ENCODE measurements at places on chromosomes 3 and 15.

- peak; percentile 40 for DNase-seq
These were observed 938.4 kb downstream of the MCTP2 start for GRCh38 chr15:95169541-95170459.

DNA sequence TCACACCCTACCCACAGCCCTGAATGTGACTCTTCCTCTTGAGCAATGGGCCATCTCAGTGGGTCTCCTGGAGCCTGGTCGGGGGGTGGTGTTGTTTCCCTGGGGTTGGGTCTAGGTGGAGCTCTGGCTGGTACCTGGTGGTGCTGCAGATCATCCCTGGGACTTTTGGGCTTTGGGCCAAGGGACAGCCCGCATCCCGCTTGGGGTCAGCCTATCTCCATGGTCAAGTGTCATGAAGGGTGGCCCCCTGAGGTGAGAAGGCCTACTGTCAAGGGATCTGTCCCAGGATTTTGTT, 202.0 kb downstream of the UBE3A start:
- DNase-seq = no peak

DNA sequence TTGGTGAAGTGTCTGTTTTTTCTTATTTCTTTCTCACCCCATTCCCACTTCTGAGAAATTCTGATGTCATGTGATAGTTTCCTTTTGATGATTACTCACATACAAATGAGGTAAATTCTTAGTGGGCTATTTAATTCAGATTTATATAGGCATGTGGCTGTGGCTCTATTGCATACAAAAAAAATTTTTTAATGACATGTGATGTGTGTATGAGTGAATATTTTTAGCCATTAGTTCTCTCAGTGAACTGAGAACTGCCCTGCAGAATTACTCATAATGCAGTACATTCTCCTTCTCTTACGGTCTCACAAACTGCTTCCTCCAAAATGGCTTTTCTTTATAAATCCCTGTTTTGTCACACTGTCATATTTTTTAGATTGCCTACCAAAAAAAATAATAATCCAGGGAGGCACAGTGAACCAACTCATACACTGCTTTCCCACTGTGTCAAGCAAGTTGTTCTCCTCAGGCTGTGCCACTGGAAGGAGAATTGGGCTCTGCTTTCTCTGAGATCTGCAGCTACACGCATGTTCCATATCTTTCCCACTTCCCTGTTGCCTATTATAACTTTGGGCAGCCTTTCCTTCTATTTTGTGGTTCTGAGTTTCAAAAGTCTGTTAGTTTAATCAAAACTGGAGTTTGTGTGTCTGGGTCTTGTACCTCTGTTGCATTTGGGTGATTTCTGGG, 415.7 kb upstream of the THBS1 start:
- DNase-seq = no peak

DNA sequence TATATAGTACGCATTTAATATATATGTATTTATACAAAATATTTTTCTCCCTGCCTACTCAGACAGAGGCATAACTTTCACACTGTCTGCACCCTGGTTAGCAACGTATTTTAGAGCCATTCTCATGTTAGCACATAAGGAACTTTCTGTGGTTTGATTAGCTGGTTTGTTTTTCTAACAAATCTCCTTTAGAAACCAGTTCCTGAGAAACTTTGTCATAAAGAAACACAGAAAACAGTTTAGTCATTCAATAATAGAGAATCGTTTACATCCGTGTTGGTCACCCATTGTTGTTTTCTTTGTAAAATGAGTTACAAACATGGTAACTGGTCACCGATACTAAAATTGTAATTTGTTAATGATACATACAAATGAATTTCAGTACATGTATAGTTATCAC, 5.9 kb upstream of the NGRN start:
- no peak for DNase-seq

GRCh38 chr15:94021621-94022320, 209.6 kb upstream of the MCTP2 start:
- no peak for DNase-seq

- no peak for DNase-seq
These were observed 54.5 kb downstream of the PSMD6 start for GRCh38 chr3:63968612-63969350.

- DNase-seq = no peak
These were observed 23.1 kb upstream of the FOXP1 start for GRCh38 chr3:71606582-71606981.

GRCh38 chr3:136818191-136818768, 646 bp upstream of the SLC35G2 start:
- DNase-seq = no peak

DNA sequence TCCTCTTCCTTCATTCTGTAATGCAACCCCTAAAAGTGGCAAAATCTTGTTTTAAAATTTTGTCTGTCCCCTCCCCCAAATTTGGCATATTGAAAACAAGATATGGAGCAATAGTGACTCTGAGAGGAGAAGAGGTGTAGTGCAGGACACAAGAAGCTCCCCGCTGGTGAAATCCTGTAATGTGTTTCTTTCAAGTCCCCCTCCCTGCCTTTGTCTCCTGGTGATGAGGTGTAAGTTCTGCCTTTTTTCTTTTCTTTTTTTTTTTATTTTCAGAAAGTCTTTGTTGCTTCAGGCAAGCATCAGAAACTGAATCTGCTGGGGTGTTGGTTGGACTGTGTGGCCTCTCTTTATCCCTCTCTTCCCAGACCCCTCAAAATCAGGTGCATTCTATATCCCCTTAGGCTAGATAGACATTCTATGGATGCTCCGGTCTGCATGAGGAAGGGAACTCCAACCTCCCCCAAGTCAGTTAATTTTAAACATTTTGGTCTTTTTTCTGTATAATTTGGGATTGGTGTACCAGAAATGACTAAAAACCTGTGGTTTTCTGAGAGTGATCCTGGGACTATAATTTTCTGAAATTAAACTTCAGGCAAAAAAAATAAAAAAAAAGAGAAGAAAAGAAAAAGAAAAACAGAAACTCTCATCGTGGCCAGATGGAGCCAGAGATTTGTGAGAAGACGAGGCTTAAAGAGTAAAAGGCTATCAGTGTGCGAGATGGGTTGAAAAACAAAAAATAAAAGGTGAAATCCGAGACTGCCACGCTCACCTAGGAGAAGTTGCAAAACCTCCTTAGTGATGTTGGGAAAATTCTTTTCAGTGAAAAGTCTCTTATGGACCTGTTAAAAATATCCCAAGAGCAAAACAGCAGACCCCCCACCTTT, 21.4 kb downstream of the ACKR2 start:
- DNase-seq = peak; percentile 31

GRCh38 chr3:194609601-194610000, 23.6 kb downstream of the TMEM44 start:
- DNase-seq = no peak

DNA sequence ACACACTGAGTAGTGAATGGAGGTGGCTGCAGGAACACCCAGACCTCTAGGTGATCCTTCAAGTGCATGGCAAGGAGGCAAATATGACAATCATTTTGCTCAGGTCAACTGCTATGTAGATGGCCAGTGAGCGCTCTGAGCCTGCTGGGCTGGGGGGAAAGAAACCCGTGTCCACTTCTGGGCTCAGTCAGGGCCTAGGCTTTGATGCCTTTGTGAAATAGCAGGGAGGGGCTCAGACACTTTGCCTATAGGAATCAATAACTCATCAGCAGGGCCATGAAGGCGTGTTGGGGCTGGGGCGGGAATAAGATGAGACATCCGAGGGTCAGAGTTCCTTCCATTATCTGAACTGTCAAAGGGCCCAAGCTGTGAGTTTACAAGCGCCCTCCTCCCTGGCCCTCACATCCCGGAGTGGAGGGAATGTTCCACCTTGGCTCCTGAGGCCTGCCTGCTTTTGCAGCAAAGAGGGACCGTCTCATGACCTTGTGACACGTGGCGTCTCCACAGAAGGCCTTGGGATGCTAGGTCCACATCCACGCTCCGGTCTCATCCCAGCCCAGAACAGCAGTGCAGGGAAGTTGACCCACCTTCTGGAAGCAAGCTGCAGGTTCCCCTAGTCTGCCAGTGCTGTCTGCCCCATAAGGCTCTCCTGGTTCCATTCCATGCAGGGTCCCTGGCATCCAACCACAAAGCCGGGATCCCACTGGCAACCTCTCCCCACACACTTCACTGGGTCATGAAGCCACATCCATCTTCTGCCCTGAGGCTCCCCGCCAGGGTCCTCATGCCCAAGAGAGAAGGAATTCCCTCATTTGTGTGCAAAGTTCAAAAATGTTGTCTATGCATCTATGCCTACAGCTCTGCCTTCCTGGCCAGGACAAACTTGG, 78.4 kb downstream of the CHSY1 start:
- no peak for DNase-seq

- no peak for DNase-seq
These were observed 5.2 kb upstream of the GPR176 start for GRCh38 chr15:39925112-39925842.

DNA sequence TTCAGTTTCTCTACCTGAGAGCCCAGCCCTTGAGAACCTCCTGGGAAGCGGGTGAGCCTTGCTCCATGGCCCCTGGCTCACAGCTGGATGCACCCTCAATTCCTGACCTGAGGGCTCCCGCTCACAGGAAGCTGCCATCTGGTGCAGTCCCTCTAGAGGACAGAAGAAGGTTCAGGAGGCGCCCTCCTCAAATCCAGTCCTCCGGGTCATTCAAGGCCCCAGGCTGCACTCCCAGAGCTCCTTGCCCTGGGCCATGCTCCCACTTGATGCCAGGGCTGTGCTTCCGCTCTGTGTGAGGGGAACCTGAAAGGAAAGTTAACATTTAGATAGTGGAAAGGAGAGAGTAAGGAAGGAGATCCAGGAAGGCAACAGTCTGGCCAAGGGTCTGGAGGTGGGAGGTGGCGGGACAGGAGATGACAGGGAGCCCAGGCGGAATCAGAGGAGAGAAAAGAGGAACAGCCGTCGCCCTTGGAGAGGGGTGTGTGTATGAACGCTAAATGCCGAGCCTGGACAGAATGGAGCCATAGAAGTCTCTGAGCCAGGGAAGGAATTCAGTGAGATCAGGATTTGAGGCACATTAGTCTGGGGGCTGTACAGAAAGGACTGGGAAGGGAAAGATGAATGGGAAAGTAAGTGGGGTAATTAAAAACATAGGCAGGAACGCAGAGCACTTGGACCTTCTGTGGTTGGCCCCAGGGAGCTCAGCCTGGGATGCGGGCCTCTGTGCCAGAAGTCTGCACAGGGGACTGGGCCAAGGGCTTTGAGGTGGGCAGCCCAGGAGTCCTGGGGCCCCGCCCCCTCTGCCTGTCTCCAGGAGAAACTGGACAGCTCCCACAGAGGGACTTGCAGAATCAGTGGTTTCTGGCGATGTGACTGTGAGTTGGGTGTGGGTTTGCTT, 26.1 kb downstream of the TBC1D21 start:
- DNase-seq = no peak

DNA sequence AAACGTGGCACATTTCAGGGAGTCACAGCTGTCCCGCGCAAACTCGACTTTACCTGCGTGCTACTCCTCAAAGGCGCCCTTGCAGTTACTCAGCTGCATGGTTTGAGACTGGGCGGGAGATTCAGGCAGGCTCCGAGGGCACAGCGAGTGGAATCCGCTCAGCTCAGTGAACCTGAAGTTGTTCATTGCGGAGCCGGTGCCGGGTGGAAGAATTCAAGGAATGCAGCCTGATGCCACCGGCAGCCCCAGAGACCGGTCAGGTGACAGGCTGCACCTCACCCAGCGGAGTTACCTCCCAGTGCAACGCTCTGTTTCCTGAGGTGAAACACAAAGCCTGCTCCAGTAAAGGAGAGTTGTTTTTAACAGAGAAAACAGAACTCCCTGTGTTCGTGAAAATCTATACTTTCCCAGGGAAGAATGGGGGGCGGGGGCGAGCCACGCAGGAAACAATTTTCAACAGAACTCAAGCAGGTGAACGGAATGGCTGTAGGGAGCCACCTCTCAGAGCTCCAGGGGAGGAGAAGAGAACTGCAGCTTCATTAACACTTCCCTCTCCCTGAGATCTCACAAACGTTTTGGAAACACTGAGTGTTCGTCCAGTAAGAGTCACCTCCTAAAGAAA, 3.8 kb downstream of the VEPH1 start:
- peak; percentile 52 for DNase-seq

- no peak for DNase-seq
These were observed 273.6 kb downstream of the THRB start for GRCh38 chr3:24220859-24221657.

DNA sequence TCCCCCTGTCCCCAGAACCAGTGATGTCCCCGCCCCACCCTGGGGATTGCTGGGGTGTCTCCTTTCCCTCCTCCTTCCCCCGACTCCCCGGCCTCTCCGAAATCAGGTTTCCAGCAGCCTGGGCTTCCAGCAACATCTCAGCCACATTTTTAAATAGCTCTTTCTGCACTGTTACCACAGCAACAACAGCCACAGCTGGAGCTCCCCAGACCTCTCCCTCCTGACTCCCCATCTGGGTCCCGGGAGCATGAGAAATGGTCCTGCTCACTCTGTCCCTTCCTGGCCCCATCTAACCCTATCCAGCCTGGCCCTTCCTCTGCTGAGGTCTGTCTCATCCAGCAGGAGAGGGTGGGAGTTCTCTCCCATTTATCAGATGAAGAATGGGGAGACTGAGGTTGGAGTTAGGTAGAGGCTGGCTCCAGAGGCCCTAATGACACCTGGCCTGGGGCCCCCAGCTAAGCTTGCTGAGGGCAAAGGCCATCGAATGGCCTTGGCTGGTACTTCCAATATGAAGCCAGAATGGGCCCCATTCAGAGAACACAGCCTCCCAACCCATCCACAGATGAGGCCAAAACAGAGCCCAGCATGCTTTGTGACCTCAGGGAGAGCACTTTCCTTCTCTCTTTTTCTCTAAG, 1.5 kb downstream of the CAMK1 start:
- DNase-seq = no peak

GRCh38 chr15:41585127-41586047, 26.4 kb downstream of the TYRO3 start:
- no peak for DNase-seq

DNA sequence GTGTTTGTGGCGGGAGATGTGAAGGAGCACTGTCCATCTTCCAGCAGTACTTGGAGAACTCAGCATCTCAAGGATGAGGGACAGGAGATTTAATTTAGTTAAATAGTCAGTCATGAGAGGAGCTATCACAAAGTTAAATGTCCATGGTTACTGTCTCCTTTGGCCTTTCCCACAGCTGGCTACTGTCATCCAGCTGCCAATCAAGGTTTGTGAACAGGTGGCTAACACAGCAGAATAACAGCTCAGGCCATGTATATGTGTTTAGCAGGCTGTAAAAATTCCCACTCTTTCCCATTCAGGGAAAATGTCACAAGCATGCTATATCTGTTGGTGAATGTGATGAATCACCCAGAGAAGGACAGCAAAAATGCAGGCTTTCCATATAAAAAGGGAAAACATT, 120.5 kb downstream of the TMEM108 start:
- DNase-seq = no peak

DNA sequence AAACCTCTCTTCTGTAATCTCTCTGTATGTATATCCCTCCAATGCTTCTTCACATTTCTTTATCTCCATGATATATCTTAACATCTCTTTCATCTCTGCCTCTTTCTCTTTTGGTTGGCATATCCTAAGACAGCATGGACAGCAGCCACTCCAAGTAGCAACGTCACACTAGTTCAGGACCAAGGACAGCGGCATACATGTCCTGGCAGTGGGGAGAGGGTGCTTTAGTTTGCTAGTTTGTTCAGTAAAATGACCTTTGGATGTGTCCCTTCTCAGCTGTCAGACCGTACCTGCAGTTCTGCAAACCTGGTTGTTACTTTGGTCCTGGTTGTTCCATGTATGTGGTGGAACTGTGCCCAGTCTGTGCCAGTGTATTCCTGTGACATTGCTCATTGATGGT, 225.6 kb upstream of the ROPN1 start:
- peak; percentile 67 for DNase-seq

- no peak for DNase-seq
These were observed 1.9 kb upstream of the CAMKV start for GRCh38 chr3:49871531-49872153.

Data from T47D (cell line).